ENCODE measurements at places on chromosomes 1 and 21.

GRCh38 chr1:10475510-10475909 lies 760 bp downstream of the PEX14 start:
- DNase-seq = no peak

- no peak for DNase-seq
Observed at GRCh38 chr1:3056641-3057040, 12.4 kb upstream of the PRDM16 start.

- DNase-seq = no peak
Observed at GRCh38 chr1:110617116-110617515, 11.0 kb upstream of the KCNA2 start.

DNA sequence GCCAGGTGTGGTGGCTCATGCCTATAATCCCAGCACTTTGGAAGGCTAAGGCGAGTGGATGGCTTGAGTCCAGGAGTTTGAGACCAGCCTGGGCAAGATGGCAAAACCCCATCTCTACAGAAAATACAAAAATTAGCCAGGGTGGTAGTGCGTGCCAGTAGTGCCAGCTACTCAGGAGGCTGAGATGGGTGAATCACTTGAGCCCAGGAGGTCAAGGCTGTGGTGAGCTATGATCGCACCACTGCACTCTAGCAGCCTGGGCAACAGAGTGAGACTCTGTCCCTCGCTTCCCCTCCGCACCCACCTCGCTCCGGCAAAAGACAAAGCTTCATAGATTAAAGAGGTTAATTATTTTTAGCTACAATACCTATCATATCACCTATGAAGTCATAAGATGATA lies 100.0 kb downstream of the HHAT start:
- DNase-seq = no peak

GRCh38 chr1:30748098-30748698 lies 9.4 kb downstream of the LAPTM5 start:
- no peak for DNase-seq

DNA sequence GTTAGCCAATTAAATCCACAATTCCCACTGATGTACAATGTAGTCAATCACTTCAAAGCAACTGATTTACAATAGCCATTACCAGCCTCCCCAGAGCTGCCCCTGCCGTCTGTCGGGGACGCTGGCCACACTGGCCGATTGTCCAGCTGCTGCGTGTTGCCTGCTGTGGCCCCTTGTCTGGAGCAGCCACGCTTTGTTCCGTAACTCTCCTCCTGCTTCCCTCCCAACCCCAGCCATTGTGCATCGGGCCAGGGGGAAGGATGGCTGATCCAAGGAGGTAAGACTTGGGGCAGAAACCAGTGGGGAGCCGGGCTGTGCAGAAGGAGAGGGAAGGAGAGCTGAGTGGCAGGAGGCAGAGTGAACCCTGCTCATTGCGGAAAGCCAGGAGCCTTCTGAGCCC lies 83.6 kb upstream of the LYST start:
- no peak for DNase-seq

- no peak for DNase-seq
Observed at GRCh38 chr21:18985584-18985983, 582.0 kb upstream of the TMPRSS15 start.

- no peak for DNase-seq
Observed at GRCh38 chr1:165577707-165578106, 33.9 kb downstream of the LRRC52 start.

DNA sequence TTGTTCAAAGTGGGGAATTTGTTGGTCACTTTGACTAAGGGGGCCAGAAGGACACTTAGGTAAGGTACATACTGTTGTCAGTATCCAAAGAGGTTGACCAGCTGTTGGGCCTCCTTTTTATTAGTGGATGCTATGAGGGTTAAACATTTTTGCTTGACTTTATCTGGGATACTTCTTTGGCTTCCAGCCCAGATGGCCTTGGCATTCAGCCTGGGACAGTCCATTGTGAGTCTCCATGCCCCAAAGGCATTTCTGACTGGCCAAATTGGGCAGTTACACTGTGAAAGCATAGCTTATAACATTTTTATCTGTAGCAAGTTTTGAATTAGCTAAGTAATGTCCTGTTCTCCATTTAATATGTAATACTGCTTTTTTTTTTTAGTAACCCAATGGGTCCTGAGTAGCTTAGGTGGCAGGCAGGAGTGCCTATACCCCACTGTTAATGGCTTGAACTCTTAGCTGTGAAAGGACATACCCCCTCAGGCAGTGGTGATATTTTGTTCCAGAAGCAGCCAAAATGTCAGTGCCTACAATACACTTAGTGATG lies 35.4 kb upstream of the CD1D start:
- DNase-seq = peak; percentile 85

DNA sequence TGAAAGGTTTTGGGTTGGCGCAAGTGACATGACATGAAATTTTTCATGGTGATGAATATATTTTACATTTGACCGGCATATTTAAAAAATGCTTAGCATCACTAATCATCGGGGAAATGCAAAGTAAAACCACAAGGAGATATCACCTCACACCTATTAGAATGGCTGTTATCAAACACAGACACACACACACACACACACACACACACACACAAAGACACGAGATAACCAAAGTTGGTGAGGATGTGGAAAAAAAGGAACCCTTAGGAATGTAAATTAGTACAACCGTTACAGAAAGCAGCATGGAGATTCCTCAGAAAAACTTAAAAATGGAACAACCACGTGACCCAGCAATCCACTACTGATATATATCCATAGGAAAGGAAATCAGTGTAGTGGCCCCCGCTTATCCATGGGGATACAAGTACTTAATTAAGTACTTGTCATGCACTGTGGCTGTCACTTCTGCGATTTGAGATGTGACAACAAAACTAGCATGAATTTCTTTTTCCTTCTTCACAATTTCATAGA lies 15.9 kb upstream of the PRELP start:
- DNase-seq = peak; percentile 33

- DNase-seq = no peak
Observed at GRCh38 chr1:184187097-184187496, 135.6 kb downstream of the TSEN15 start.
